ENCODE measurements at places on chromosomes 7 and 10. TPM values are rescaled to one million over a fixed set of nuclear protein-coding genes. Genes with fewer than 3 reads are reported as not detected.

DNA sequence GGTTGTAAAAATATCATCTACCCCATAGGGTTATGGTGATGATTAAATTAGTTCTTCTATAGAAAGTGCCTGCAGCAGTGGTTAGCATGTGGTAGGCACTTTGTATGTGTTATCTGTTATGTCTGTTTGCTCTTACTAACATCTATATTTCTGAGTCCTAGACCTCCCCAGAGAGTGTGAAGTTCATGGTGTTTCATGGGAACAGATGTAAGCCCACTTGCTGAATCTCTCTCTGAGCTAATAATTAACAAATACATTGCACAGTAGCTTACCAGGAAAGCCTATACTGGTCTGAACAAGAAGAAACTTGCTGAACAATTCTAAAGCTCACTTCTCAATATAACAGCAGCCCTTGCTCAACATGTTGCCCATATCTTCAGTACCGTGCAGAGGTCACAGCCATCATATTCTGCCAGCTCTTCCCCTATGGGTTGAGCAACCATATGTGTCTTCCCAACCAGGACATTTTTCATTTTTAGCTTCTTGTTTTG lies 100.1 kb downstream of the NPSR1 start:
- no peaks in the 10 kb centered on the region for H3K36me3 ChIP-seq
- H3K27ac ChIP-seq, result no peak overlapping the region
- H3K27me3 ChIP-seq, result no peaks in the 10 kb centered on the region

The EN2 gene
- total RNA-seq, result not detected

DNA sequence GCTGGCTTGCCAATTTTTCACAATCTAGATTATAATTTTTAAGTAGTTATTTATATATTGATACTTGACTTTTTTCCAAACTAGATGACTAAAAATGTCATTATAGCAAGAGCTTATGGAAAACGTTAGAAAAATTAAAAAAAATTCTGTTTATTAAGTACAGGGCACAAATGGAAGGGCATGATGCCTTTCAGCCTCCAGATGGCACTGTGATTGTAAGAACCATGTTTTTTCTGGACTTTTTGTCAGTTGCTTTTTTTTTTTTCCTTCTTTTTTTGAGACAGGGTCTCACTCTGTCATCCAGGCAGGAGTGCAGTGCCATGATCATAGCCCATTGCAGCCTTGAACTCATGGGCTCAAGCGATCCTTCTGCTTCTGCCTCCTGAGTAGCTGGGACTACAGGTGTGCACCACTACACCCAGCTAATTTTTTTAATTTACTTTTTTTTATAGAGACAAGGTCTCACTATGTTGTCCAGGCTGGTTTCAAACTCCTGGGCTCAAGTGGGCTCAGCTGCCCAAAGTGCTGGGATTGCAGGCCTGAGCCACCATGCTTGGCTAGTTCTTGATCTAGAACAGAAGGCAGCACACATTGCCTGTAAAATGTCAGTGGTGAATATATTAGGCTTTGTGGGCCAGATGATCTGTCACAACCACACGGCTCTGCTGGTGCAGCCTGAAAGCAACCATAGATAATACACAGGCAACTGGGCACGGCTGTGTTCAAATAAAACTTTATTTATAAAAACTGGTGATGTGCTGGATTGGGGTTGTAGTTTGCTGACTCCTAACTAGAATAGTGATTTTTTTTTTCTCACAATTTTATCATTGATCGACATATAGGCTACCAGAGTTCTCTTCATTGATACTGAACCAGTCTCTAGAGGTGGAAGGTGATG lies 27.4 kb downstream of the UCMA start:
- H3K27ac ChIP-seq, result no peak overlapping the region
- DNase-seq, result no peak
- no peaks in the 10 kb centered on the region for H3K27me3 ChIP-seq
- H3K4me1 ChIP-seq, result no peaks in the 10 kb centered on the region
- H3K4me3 ChIP-seq, result no peak overlapping the region

The GGCT gene
- 40.9 TPM for total RNA-seq

The ABCB4 gene
- 1.1 TPM for total RNA-seq

GRCh38 chr10:58976254-58976653 lies 200.2 kb upstream of the PHYHIPL start:
- DNase-seq, result no peak
- H3K27me3 ChIP-seq, result no peaks in the 10 kb centered on the region
- H3K27ac ChIP-seq, result no peak overlapping the region
